ENCODE measurements at places on chromosomes 5 and 9.

GRCh38 chr9:121121582-121122087, 46.9 kb downstream of the CNTRL start:
- peak; percentile 39 for DNase-seq

GRCh38 chr9:79104216-79104615, 467.5 kb upstream of the TLE4 start:
- DNase-seq, result no peak

- no peak for DNase-seq
These were observed 50.2 kb downstream of the MED10 start for GRCh38 chr5:6328173-6328572.

- no peak for DNase-seq
These were observed 1.4 kb downstream of the NRG2 start for GRCh38 chr5:140041492-140042392.

DNA sequence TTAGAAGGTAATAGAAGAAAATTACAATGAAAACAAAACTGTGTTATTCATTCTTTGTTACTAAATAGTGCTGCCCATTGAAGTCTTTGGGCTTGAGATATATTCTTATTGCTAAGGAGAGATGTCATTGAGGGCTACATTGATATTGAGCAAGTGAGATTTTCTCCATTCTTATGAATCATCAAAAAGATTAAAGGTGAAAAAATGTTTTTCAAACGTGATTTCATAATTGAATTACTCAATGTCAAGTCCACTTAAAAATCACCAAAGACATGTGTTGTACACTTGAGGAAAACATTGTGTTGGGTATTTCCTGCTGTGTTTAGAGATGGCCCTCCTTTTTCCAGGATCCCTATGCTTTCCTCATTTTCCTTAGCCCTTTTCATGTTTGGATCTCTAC, 448.1 kb downstream of the NFIB start:
- DNase-seq, result no peak

- no peak for DNase-seq
These were observed 45.3 kb downstream of the KCNT1 start for GRCh38 chr9:135747311-135747710.

- no peak for DNase-seq
These were observed 6.7 kb downstream of the INIP start for GRCh38 chr9:112711050-112711689.

DNA sequence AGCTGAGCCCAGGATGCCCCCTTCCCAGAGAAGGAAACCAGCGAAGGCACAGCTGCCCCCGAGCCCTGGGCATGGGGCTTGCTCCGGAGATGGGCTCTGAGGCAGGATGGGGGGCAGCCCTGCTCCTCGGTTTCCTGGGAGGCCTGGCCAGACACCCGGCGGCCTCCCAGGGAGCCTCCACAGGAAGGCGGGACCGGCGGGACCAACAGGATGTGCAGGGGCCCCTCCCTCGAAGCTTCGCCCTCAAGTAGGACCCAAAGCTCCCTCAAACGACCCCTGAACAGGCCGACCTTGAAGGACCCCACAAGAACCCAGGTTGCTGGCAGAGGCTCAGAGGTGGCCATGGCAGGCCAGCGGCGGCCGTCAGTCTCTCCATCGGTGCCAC, 11.7 kb downstream of the EXD3 start:
- DNase-seq, result no peak
